ENCODE measurements at places on chromosomes 16 and 17.

GRCh38 chr16:85872734-85873133 lies 26.2 kb upstream of the IRF8 start:
- no peak for DNase-seq

DNA sequence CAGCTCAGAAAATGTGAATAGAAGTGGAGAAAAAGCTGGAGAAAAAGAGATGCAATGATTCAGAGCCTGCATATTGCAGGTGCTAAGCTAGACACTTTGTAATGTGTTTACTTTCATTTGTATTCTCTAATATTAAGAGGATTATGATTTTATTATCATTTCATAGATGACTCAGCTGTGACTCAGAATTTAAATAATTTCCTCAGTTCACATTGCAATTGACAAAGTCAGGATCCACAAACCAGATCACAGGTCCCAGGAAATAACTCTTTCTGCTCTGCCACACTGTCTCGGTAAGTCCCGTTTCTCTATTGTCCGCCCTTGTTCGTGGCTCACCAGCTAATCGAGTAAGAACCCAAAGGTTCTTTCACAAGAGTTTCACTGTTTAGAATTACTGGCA lies 235.4 kb upstream of the MON1B start:
- DNase-seq, result no peak

- DNase-seq, result no peak
Measured at GRCh38 chr16:79651363-79651762, 50.8 kb upstream of the MAF start.

DNA sequence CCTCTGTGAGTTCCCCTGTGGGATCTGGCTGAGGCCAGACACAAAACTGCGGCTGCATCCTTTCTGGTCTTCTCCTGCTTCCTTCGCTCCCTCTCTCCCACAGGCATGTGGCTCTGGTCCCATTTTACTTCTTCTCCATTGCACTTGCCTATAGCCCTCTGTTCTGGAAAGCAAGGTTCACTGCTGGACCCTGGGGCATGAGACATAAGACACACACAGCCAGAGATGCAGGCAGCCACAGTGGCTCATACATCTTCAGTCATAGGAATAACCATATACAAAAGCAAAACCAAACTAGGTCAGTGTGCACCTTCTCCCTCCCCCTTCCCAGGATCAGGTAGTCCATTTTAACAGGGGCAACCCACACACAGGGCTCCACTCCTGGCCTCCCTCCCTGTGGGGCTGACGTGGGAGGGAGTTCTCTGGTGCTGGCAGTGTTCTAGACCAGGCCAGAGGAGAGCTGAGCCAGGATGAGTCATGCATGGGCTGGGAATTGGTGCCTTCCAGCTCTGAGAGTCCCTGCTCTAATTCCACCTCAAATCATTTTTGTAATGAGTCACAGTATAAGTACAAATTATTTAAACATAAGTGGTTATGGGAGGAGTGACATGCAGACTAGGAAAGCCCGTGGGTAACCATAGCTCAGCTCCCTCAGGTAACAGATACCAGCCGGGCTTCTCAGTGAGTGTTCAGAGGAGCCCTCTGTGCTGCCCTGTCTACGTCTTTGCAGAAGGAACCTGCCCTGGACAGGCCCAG lies 58.0 kb downstream of the ASIC2 start:
- DNase-seq, result no peak

- peak; percentile 85 for DNase-seq
Measured at GRCh38 chr17:74758848-74759168, 10.4 kb downstream of the NHERF1 start.

GRCh38 chr17:74795327-74796020 lies 19.3 kb upstream of the NAT9 start:
- DNase-seq, result no peak

GRCh38 chr17:63544467-63545301 lies 5.6 kb upstream of the DCAF7 start:
- no peak for DNase-seq

DNA sequence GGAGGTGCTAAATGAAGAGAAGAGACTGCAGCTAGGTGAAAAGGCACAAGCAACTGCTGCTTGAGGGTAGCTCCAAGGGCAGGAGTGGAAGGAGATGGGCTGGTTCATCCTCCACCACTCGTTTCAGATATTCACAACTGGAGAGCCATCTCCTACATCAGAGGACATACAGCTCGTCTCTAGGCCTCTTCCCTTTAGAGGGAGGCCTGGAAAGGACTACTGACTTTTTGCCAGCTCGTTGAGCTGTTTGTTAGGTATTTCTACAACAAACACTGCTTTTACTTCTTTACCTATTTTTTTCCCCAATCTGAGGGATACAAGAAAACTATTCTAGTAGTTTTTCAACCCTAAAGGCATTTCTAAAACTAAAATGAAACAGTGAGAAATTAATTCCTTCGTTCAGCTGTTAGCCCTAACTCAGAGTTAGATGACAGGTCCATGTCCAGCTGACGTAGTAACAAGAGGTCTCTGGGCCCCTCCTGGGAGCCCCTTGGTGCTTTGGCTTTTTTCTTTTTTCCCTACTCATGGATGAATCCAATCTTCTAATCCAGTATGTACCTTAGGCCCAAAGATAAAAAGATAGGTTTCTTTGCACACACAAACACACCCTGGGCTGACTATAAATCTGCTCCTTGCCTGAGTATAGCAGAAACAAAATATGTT lies 47.8 kb upstream of the TBX2 start:
- DNase-seq, result no peak

DNA sequence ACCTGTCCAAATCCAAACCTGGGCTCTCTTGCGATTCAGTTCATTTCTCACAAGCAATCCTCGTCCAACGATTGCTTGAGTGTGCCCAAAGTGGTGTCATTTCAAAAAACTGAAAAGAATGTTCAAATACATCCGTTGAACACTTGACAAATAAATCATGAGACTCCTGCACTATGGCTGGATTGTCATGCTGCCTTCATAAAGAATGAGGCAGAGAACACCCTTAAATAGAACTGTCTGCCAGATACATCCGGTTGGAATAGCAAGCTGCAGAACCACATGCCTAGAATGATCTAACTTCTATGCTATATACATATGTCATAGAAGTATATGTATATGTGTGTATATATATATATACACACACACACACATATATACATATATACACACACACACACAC lies 55.4 kb upstream of the HAPSTR1 start:
- DNase-seq, result no peak

- DNase-seq, result no peak
Measured at GRCh38 chr17:81502471-81503017, 10.1 kb downstream of the ACTG1 start.

DNA sequence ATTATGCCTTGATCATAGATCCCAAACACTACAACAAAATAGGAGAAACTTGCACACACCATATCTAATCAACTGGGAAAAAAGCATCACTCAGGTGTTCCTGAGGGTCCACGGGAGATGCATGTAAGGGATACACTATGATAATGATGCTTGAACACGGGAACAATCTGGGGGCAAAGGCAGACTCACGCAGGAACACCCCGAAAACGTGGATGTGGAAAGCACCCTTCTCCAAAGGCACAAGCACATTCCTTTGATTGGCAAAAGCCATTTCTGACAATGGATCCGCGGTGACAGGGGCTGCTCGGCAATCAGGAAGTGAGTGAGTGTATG lies 1.3 kb downstream of the ZNF652 start:
- no peak for DNase-seq

DNA sequence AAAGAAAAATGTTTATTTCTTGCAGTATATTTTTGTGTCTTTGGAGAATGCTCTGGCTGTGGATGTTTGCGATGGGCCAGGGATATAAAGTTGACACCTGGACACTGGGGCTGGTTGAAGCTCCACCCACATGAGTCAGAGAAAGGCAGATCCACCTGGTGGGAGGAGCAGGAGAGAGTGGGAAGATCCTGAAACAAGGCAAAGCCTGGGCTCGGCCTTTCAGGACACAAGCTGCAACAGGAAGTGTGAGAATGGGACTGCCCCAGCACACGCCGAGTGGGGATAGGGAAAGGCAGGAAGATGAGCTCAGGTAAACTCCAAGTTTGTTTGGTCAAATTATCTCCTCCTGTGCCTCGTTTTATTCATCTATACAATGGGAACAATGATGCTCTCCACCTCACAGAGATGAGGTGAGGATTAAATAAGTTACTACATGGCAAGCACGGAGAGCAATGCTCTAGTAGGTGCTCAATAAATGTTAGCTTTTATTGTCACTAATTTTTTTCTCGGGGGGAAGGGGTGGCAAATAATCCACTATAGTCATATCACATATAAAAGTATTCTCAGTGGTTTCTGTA lies 21.4 kb upstream of the PITPNM3 start:
- no peak for DNase-seq

- DNase-seq, result peak; percentile 90
Measured at GRCh38 chr17:60391471-60392041, 377 bp downstream of the USP32 start.

- no peak for DNase-seq
Measured at GRCh38 chr16:1839554-1839953, 12.5 kb downstream of the FAHD1 start.

- DNase-seq, result no peak
Measured at GRCh38 chr16:80792031-80792430, 12.4 kb downstream of the CDYL2 start.

DNA sequence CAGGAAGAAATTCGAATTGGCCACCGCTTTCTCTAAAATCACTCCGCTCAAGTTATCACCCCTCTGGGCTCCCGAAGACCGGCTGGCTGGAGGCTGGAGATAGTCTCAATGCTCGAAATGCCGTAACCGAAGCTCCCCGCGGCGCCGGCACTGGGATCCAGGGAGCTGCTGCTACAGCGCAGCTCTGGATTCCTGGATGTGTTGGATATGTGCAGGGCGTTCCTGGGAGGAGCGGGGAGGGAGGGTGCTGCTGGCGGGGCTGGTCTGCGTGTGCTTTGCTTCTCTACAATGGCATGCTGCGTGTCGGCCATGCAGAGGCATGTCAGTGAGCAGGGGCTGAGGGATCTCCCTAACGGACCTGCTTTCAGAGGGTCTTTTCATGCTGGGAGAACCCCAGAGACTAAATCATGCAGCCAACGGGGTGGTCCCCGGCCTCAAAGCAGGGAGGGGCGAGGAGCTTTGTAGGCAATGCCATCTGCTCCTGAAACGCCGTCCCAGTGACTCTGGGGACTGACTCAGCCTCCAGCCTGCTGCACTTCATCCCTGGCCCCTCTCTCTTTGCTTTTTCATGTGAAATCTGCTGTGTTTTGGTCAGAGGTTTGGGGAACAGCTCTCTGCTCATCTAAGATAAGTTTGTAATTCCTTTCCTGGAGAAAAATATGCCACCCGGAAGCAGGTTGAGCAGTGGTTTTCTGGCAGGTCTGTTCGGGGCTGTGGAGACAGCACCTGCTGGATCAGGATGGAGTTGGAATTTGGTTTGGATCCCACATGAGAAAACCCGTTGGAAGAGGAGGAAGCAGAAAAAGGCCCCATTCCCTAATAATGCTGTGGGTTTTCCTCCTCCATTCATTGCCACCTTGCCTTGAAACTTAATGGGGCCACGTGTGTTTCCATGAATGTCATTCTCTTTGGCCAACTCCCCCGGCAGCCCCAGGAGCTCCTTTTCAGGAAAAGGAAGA lies 311.4 kb downstream of the SEC14L1 start:
- peak; percentile 89 for DNase-seq

DNA sequence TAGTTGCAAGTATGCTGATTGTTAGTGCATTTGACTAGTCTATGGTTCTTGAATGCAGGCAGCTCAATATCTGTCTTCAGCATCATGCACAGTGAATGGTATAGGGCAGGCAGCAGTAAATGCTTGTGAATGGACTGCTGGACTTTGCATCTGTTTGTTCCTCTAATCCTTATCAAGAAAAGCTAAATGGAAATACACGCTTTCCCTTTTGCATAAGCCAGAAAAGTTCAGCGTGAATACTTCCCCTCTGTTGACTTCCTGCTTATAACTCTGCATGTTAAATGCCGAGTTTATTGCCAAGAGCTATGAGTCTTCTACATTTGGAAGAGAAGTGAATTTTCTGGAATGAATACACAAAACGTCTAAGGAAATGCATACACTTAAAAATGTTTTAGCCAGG lies 127.9 kb upstream of the CPHXL start:
- no peak for DNase-seq

DNA sequence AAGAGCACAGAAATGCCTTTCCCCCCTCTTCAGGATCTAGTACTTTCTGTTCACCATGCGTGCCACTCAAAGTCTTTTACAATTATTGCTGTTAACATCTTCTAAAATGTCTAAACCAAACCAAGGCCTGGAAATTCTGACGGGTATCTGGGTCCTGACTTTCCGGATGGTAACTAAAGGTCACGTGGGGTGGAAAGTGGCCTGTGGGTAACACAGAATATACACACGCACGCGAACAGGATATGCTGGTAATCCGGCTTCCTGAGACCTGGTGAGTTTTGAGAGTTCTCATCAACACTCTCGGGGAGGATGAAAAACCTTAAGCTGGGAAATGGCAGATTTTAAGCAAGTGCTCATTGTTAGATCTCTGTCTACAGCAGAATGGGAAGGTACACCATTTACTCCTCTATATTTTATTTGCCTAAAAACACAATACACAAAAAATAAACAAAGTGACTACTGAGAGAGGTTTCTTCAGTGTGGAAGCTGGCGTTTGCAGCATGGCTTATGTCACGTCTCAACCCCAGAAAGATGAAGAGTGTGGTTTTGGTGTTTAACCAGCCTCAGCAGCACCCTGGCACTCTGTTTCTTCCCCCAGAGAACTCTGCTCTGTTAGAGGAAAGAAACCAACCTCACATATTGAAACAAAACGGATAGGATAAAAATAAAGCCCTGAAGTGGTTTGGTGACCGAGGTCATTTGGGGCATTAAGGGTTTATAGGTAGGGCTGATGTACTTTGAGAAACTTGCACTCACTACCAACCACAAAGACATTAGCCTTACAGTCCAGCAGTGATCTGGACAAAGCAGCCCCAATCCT lies 37.3 kb downstream of the SMG6 start:
- no peak for DNase-seq

GRCh38 chr16:9647981-9648701 lies 534.1 kb downstream of the GRIN2A start:
- peak; percentile 36 for DNase-seq

DNA sequence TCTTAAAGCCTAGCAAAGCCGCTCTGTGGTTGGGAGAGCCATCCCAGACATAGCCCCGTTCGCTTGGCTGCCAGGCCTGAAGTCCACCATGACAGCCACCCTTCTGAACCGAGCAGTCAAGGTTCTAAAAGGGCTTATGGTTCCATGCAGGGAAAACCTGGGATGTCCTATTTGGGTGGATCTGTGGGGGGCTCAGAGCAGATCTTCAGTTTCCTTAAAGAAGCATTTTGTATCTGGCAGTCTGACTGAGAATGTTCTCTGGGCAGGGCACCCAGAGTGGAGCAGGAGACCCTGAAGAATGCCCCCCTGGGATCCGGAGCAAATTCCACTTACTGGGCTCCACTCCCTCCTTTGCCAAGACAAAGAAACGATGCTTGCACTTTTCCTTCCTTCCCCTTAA lies 127.2 kb downstream of the IRX5 start:
- no peak for DNase-seq

- no peak for DNase-seq
Measured at GRCh38 chr17:77851921-77852320, 106.6 kb upstream of the TNRC6C start.

Data from NCI-H524 (cell line).